CD4-positive, alpha-beta T cell treated with Interleukin-15 for 4 hours (primary cell): ENCODE measurements at places on chromosomes 5 and 9.

- DNase-seq: no peak
Observed at GRCh38 chr9:115401756-115402327, 283.9 kb upstream of the TNC start.

DNA sequence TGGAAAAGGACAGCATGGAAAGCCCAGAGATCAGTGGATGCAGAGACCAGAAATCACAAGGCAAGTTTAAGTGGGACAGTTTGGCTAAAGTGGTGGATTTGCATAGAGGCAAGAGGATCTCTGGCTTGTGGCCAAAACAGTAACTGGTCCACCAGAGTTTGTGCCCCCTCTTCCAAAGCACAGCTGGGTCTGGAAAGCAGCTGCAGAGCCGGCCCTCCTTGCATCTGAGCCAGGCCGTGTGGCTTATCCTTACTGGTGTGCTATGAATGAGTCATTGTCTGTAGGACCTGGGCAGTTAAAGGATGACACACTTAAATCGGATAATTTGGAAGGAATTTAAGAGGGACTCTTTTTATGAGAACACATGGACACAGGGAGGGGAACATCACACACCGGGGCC lies 146.6 kb downstream of the PIP5K1B start:
- no peak for DNase-seq

DNA sequence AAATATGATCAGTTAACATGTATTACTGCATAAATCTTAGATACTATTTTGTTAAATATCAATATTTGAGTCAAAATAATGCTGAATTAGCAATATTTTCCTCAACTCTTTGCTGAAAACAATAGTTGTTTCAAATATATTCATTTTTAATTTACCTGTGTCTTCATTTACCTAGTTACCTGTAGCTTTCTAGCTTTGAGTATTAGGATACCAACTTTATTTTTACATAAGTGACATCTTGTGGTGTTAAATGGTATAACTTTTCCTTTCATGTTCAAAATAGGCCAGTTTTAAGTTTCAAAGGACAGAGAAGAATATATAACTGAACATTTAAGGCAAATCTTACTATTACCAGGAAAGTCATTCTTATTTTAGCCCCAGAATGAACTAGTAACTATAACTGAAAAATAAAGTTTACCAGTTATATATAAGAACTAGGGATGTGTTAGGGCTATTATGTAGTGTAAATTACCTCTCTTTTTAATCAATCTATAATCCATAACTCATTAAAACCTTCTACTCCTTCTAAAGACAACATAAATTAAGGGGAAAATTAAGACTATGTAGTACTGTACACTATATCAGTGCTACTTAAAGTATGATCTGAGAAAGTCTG lies 25.3 kb downstream of the AP3B1 start:
- peak; percentile 14 for DNase-seq

GRCh38 chr9:110797611-110798010 lies 129.0 kb downstream of the MUSK start:
- no peak for DNase-seq

DNA sequence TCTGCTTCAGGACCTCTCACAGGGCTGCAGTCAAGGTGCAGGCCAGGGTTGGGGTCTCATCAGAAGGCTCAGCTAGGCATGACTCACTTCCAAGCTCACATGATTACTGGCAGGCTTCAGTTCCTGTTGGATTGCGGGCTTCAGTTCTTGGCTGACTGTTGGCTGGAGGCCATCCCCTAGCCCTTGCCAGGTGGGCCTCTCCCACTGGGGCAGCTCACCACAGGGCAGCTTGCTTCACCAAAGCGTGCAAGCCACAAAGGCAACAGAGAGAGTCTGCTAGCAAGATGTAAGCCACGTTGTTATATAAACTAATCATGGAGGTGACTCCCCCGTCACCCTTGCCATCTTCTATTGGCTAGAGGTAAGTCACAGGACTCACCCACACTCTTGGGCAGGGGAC lies 14.4 kb downstream of the CPLX2 start:
- DNase-seq: no peak

GRCh38 chr5:117414926-117415325 lies 840.3 kb upstream of the SEMA6A start:
- no peak for DNase-seq
